Left lobe of liver (tissue), 2 donors: ENCODE measurements at places on chromosomes 6 and 20. TPM values are rescaled to one million over a fixed set of nuclear protein-coding genes. Genes with fewer than 3 reads are reported as not detected.

MDN1 gene
- total RNA-seq: 35.1 TPM

POU5F1 gene
- 5.0 TPM for total RNA-seq

CLPSL2 gene
- total RNA-seq: not detected

SRMS gene
- total RNA-seq: not detected

SIGLEC1 gene
- total RNA-seq: 5.9 TPM

RCAN2 gene
- total RNA-seq: 1.2 TPM

TFAP2A gene
- total RNA-seq: 0.45 TPM

WFDC12 gene
- not detected for total RNA-seq

CST3 gene
- total RNA-seq: 1,478 TPM

ADGRF1 gene
- total RNA-seq: 0.45 TPM

OXT gene
- 8.4 TPM for total RNA-seq

SLC44A4 gene
- total RNA-seq: 0.86 TPM

ESR1 gene
- 13.8 TPM for total RNA-seq

UST gene
- total RNA-seq: 0.58 TPM

C20orf141 gene
- not detected for total RNA-seq

PRR18 gene
- 2.0 TPM for total RNA-seq

DEFB132 gene
- total RNA-seq: 0.15 TPM

RIPOR3 gene
- 20.1 TPM for total RNA-seq

CST5 gene
- total RNA-seq: not detected

RIMS1 gene
- total RNA-seq: not detected

KIAA1755 gene
- total RNA-seq: 2.7 TPM

PEX7 gene
- total RNA-seq: 5.6 TPM

ULBP3 gene
- 0.35 TPM for total RNA-seq

DOK5 gene
- total RNA-seq: not detected

PHACTR3 gene
- 0.25 TPM for total RNA-seq

MPC1 gene
- 120 TPM for total RNA-seq

COL20A1 gene
- not detected for total RNA-seq

DLL1 gene
- total RNA-seq: 4.9 TPM

OR2H2 gene
- not detected for total RNA-seq

PTGIS gene
- total RNA-seq: 20.3 TPM

PIM1 gene
- 5.7 TPM for total RNA-seq

DLK2 gene
- not detected for total RNA-seq

PPIL4 gene
- 7.0 TPM for total RNA-seq

GPLD1 gene
- total RNA-seq: 53.1 TPM

AKAP7 gene
- total RNA-seq: 8.4 TPM
